ENCODE measurements at places on chromosomes 3 and 15. TPM values are rescaled to one million over a fixed set of nuclear protein-coding genes. Genes with fewer than 3 reads are reported as not detected.

Gene VWA5B2
- not detected for total RNA-seq

Gene ADAMTS9
- 1.1 TPM for total RNA-seq

Gene RNU5B-1
- not detected for total RNA-seq

Gene CPLX3
- total RNA-seq = not detected

Gene GOLGA6L4
- 0.83 TPM for total RNA-seq

Gene ARL14
- 0.18 TPM for total RNA-seq

Gene CCR1
- not detected for total RNA-seq

Gene TXNRD3
- total RNA-seq = 8.1 TPM

Gene VGLL3
- 97.3 TPM for total RNA-seq

Gene CHRM5
- under 0.01 TPM for total RNA-seq

Gene PIGZ
- under 0.01 TPM for total RNA-seq

Gene MEX3B
- 6.7 TPM for total RNA-seq

Gene SLC27A2
- not detected for total RNA-seq

Gene ARPC4
- 383 TPM for total RNA-seq

Gene FETUB
- total RNA-seq = not detected

Gene ITIH1
- not detected for total RNA-seq

Gene EFCAB12
- under 0.01 TPM for total RNA-seq

Gene IL17RB
- total RNA-seq = under 0.01 TPM

Gene DHX36
- total RNA-seq = 27.1 TPM

Gene LRRN1
- under 0.01 TPM for total RNA-seq

Gene RTP4
- total RNA-seq = not detected

Gene TRH
- total RNA-seq = not detected

Gene CPB1
- total RNA-seq = not detected

Gene MESP2
- 0.28 TPM for total RNA-seq

Gene GPR171
- total RNA-seq = not detected

Gene CYP11A1
- total RNA-seq = 0.28 TPM

Gene GRM2
- under 0.01 TPM for total RNA-seq

Gene MYZAP
- not detected for total RNA-seq

Gene LIPH
- total RNA-seq = 0.36 TPM

Gene C2CD4B
- not detected for total RNA-seq

Gene DNAH1
- 2.0 TPM for total RNA-seq

Gene ITIH4
- 0.28 TPM for total RNA-seq

Gene CLDN11
- total RNA-seq = 245 TPM

Gene C3orf85
- total RNA-seq = not detected

Gene ZNF502
- total RNA-seq = 5.7 TPM

Gene WDR93
- not detected for total RNA-seq

Gene IRAK2
- 8.1 TPM for total RNA-seq

Gene PLA2G4B
- under 0.01 TPM for total RNA-seq

Gene ALS2CL
- total RNA-seq = 1.4 TPM

Gene GOLGA6L2
- not detected for total RNA-seq

Gene UNC13C
- not detected for total RNA-seq

Gene DHX30
- total RNA-seq = 57.2 TPM

All from IMR-90 (cell line).